ENCODE measurements at places on chromosomes 2 and 18.

DNA sequence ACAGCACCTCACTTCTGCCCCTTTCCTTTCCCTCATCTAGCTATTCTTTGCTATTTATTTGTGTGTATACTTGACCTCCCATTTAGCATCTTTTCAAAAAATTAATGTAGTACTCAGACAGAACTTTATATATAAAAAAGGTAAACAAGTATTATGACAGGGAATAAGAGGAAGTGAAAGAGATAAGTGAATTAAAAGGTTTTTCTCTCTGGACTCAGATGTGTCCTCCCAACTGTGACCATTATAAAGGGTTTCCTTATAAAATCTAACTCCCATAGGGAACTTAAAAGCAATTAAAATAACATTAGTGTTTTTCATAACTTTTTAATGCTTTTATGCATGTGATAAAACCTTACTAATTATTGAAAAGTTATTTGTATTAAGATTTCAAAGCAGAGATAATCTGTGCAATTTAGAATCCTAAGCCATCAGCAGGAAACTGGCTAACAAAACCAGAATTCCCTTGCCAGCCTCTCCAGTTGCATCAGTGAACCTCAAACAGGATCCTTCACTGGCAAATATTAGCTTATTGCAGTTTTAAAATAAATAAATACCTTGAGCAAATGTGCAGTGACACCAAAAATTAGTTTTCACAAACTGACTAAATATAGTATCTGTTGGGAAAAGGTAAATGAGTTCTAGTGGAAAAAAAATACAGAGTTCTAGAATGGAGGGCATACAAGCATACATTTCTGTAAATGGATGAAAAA, 930.7 kb downstream of the BCL11A start:
- DNase-seq: no peak

GRCh38 chr2:68333009-68333408, 13.3 kb upstream of the CNRIP1 start:
- no peak for DNase-seq

DNA sequence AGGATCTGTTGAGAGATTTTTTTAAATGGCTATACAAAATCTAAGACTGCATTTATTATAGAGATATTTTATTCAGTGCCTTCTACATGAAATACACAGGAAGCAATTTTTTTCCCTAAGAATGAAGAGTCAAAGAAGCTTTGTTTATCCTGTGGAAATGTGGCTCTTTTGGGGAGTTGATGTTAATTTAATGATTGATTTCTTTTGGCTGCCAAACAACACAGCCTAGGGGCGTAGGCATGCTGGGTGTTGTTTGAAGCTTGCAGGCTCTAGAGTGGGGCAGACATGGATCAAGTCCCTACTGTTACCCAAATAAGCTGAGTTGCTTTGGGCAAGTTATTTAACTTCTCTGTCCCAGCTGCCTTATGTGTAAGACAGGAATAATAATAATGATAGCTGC, 21.1 kb upstream of the PLEK start:
- no peak for DNase-seq

GRCh38 chr2:190180313-190181122, 118.0 kb upstream of the MSTN start:
- no peak for DNase-seq

DNA sequence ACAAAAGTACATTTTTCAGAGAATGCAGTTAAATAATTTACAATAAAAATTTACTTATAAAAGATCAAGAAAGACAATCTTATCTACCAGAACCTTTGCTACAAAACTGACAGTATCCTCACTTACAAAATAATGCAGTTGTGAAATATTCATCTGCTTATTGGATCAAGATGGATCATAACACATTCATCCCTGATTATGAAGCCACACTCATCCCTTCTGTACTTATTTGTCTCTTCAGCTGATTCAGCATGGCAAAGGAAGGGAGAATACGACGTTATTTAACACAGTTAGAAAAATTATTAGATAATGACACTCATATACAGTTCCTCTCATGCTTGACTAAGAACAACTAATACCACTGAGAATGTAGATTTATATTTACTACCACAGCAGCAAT, 46.4 kb downstream of the TCF4 start:
- no peak for DNase-seq

GRCh38 chr2:31386648-31387047, 27.9 kb downstream of the XDH start:
- DNase-seq: no peak

DNA sequence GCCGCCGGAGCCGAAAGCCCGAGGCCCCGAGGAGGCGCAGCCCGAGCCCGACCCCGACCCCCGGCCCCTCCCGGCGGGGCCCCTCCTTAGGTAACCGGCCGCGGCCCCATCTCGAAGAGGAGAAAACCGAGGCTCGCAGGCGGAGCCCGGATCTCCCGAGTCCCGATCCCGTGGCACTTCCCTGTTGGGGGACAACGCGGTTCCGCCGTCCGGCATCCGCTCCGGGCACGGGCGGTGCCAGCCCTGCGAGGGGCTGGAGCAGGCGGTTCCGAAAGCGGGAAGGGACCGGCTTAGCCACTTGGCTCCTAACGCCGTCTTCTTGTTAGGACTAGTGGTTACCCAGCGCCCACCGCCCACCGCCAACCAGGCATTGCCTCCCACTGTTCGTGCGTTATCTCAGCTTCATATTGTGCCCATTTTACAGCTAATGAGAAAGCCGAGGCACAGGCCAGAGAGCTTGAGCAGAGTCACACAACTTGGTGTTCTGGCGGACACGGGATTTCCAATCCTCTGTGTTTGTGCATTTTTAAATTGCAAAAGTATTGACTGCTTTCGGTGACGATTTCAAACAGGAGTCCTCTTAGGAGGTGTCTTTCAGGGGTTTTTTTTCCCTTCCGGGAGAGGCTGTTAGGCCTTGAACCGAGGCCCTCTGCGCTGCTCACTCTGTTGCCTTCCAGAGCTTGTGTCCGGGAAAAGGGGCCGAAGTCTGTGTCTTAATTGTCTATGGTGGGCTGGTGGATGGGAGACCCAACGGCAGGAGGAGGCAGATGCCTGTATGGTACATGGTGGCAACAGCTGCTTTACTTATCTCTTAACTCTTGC, 562 bp downstream of the CENPA start:
- no peak for DNase-seq

DNA sequence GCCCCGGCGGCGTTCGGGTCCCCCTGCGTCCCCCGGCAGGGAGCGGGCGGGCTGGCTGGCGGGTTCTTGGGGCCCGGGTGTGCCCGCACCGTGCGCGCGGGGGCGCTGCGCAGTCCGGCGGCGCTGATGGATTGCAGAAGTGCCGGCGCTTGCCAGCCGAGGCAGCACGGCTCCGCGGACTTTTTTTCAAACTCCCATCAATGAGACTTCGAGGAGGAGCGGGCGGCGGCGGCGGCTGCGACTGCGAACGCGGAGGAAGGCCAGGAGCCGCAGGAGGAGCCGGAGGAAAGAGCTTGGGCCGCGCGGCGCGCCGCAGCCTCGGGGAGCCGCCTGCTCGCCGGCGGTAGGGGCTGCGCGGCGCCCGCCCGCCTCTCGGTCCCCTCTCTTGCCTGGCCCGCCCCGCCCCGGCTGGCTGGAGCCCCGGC, at the start of gene GLI2:
Gene GLI2 (plus strand): TSS at position 123 of the 425 bp plus-strand sequence. CDS start 61,453 bp downstream, outside the sequence.
- DNase-seq: no peak

DNA sequence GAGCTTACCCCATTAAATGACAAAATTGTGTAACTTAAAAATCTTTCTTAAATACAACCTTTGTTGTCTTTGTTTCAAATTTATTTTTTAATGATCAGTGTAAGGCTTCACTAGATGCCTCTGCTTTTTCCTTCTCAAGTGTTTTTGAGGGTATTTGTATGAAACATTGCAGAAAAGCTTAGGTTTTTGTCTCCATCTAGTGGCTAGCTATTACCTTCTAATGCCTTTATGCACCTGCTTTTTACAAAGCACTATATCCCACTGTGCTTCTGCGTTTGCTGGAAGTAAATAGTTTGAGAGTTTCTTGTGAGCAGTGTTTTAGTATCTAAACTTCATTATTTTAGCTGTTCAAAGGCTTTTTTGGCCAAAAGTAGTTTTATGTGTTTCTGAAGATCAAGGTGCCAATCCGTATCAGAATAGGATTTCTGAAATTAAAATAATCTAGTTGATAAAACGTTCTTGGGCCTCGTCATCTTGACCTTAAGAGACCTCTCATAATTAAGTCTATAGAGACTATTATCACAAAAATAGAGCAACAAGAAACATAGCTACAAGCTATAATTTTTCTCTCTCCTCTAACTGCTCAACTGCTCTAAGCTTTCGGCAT, 47.0 kb downstream of the IWS1 start:
- DNase-seq: no peak

GRCh38 chr2:21279525-21279924, 155.8 kb downstream of the TDRD15 start:
- no peak for DNase-seq

DNA sequence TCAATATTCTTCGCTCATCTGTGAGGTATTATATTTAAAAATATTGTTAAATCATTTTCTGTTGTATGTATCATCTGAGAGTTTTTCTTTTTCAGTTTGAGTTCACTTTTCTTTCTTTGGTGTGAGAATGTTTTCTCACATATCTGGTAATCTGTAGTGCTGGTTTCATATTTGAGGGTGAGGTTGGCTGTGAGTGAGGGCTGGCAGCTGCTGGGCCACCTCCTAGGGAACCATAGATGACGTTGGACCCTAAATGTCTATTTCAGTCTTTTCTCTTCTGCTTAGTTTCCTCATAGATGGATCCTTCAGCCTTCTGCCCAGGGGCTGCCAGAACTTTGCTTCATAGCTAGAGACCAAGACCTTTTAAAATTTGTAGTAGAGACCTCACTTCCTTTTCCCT, 33.5 kb downstream of the MGAT5 start:
- DNase-seq: no peak

DNA sequence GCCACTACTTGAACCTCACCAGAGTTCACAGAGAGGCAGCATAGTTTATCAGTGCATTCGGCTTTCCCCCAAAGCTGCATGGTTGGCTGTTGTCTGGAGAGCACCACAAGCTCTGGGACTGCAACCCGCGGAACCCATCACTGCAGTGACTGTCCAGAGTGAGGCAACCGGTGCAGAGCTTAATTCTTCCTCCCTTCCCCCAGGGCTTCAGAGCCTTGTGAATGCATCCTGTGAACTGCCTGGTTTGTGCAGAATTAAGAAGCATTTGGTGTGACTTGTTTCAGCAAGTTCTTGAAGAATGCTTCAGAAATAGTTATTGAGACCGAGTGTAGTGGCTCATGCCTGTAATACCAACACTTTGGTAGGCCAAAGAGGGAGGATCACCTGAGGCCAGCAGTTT, 99.2 kb upstream of the FOSL2 start:
- no peak for DNase-seq

DNA sequence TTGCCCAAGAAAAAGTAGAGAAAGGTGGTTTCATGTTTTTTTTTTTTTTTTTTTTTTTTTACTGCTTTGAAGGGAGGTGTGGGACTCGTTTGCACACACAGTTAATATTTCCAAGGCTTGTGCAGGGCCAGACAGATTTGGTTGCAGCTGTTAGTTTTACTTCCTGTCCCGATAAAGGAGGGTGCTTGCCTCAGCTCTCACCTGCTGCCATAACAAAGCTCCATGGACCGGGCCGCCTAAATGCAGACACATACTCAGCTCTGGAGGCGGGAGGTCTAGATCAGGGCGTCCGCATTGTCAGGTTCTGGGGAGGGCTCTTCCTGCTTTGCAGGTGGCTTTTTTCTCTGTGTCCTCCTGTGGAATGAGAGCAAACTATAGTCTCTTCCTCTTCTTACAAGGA, 69.9 kb downstream of the ODC1 start:
- DNase-seq: no peak

DNA sequence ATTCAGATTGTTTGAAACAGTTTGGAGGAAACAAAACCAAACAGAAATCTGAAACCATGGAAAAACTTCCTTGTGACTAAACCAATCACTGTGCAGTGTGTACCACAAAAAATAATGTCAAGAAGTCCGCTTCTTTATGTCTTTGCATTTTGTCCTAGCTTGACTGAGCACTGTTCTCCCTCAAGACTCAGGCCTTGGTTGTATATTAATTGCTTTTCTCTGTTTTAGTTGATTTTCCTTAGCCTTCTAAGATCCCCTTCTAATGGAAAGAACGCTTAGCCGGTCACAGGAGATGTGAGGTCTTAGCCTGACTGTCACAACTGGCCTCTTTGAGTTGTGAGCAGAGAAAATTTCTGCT, 56.6 kb downstream of the LCLAT1 start:
- DNase-seq: no peak

DNA sequence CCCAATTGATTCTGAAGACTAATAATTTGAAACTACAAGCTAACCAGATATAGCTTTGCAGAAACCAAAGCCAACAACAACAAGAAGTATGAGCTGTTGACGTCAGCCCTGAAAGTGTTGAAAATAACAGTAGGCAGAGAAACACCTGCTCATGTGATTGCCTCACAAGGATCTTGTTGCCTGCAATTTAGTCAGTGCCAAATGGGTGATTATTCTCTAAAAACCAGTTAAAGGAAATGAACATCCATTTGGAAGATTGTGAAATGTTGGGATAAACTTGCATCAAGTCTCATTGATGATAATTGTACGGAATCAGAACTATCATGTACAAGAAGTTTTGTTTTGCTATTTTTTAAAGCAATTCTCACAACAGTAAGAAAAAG, 2.8 kb downstream of the CYTIP start:
- no peak for DNase-seq

- no peak for DNase-seq
Observed at GRCh38 chr2:85988175-85988913, 99.6 kb upstream of the ST3GAL5 start.

GRCh38 chr2:205375461-205376448, 306.5 kb upstream of the NRP2 start:
- DNase-seq: no peak

DNA sequence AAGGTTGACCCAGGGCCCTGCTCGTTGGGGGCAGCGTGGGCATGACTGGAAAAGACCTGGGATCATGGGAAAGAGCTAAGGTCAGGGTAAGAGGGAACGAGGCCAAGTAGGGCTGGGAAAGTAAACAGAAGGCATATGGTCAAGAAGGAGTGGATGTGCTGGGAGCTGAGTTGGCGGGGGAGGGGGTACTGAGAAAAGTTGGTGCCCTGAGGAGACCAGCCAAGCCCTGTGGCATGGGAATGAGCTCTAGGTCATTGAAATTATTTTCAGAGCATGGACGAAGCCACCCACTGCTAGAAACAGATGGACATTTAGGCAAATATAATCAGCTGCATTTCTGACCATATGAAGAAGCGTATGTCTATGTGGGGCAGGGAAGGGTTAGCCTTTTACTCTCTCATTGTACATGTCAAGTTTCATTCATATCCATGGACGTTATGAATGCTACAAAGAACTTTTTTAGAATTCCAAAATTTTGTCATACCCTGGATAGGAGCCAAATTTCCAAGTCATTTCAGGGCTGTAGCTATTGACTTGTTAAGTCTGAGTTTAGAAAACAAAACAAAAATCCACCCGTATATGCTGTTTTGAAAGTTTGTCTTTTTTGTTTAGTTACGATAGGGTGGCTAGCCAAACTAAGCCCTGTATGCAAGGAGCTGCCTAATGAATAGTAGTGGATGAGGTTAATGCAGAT, 19.1 kb downstream of the MAPRE2 start:
- no peak for DNase-seq

- DNase-seq: no peak
Observed at GRCh38 chr2:220890931-220891330, 681.2 kb downstream of the EPHA4 start.
